ENCODE measurements at places on chromosomes 4 and X. TPM values are rescaled to one million over a fixed set of nuclear protein-coding genes. Genes with fewer than 3 reads are reported as not detected.

DNA sequence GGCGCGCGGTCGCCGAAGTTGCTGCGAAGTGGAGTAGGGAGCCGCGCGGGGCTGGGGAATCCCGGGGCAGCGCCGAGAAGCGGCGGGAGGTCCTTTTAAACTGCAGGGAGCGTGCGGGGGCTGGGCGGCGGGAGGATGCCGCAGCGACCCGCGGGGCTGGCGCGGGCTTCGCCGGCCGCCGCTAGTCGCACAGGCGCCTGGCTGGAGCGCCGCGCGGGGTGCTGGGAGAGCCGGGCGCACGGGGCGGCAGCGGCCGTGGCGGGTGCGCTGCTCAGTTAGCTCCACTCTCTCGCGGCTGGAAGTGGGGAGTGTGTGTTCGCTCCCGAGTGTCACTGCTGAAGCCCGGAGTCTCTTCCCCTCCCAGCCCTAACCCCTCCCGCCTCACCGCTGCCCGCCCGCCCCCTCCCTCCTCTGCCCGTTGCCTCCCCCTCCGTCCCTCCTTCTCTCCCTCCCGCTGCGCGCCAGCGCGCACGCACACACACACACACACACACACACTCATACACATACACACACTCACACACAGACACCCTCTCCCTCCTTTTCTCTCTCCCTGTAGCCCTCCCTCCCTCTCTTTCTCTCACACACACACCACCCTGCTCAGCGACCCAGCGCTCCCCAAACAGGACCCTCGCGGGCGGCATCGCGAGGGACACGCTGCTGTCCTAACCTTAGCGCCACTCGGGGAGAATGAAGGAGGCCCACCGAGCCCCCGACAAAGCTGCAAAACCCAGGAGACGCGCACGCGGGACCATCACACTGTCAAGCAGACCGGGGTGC is at the start of gene NDNF:
NDNF (minus strand) TSS at position 312 of the 780 bp plus-strand sequence. CDS start 26,698 bp downstream, outside the sequence.
- no peak for DNase-seq

DNA sequence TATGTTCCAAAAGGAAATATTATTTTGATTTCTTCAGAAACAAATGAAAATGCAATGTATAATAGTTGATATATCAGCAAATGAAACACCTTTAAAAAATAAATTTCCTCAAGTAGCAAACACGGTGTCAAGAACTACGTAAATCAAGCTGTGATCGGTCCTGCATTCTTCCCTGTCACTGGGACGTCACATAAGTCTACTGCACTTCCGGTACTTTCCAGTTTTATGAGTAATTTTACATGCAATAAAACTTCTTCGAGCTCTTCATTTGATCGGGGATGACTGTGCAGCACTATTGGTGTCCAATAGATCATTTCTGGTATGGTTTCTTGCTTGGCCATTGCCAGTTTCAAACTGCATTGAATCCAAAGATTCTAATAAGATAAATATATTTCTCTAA is 114.0 kb upstream of the VEGFC start:
- DNase-seq = no peak

DNA sequence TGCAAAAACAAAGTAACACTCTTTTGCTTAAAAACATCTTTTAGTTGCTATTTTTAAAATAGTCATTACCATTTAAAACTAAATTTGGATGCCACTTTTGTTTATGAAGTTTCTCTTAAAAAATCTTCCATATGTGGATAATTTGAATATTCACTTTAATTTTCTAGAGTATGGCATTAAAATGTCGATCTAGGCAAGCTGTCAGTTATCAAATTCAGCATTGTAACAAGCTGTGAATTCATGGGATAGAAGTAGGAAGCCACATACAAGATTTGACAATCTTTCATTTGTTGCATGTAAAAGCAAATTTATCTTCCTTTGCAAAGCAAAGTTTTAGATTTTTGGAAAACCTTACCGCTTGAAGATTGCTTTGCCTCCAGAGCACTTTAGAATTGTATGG is 191.5 kb downstream of the ARHGAP10 start:
- DNase-seq = no peak

Gene VEGFC
- 2.9 TPM for total RNA-seq

Gene NPY2R
- not detected for total RNA-seq

GRCh38 chr4:112633477-112634235 is 3.1 kb downstream of the ZGRF1 start:
- DNase-seq = no peak
